Left lobe of liver (tissue), 2 donors: ENCODE measurements at places on chromosomes 3 and 15.

GRCh38 chr15:65189102-65189740 is 4.1 kb upstream of the CLPX start:
- DNase-seq = no peak

GRCh38 chr15:28094732-28095521 is 4.2 kb downstream of the OCA2 start:
- peak; percentile 64 for DNase-seq

DNA sequence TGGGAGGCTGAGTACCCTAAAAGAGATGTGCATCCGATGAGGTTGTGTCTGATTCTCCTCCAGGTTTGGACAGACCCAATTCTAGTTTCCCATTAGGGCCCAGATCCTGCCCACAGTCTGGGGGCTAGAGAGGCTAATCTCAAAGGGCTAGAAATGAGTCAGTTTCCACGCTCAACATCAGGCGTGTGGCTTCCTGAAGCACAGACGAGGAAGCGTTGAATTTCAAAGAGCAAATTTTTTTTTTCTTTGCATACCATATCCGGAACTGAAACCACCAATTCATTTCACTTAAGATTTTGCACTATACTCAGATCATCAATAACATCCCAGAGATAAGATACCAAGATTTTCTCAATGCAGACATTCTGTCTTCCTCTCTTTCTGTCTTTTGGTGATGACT is 173.8 kb upstream of the BCL6 start:
- no peak for DNase-seq

DNA sequence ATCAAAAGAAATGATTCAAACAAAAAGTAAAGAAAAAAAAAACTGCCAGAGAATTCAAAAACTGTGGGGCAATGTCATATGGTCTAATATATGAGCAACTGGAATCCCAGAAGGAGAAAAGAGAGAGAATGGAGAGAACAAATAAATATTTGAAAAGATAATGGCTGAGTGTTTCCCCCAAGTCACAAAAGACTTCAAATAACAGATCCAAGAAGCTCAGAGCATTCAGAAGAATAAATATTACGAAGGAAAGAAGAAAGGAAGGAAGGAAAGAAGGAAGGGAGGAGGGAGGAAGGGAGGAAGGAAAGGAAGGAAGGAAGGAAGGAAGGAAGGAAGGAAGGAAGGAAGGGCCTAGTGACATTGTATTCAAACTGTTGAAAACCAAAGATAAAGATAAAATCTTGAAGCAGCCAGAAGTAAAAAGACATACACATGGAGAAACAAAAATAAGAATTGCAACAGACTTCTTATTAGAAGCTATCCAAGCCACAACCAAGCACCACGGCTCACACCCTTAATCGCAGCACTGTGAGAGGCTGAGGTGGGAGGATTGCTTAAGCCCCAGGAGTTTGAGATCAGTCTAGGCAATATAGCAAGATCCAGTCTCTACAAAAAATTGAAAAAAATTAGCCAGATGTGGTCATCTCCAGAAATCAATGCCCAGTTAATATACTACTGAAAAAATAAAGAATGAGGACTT is 118.9 kb upstream of the IGSF10 start:
- no peak for DNase-seq

- DNase-seq = no peak
These were observed 4.6 kb downstream of the EFCC1 start for GRCh38 chr3:129005526-129006303.
